ENCODE measurements at places on chromosomes 6 and 20.
A peak's percentile ranks its signal among the peaks of the same experiment; 100 is the strongest.

- no peak for DNase-seq
Measured at GRCh38 chr6:44662461-44663121, 275.1 kb downstream of the CDC5L start.

DNA sequence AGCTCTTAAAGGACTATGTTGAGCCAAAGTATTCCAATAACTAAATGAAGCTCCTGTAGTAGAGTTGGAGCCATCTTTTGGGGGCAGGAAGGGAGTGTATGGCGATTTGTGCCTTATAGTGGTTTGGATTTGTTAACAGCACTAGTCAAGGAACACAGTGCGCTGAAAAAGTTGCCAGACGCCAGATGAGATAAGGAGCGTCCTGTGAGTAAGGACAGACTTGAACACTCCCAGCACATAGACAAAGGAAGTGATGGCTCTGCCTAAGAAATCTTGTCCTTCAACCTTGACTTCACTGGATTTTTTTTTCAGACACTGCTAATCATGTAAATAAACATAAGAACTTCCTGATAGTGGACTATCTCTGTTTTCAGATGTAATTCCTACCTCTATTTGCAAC, 136.9 kb downstream of the TRMT11 start:
- no peak for DNase-seq

- no peak for DNase-seq
Measured at GRCh38 chr6:158763434-158764182, 55.6 kb downstream of the EZR start.

DNA sequence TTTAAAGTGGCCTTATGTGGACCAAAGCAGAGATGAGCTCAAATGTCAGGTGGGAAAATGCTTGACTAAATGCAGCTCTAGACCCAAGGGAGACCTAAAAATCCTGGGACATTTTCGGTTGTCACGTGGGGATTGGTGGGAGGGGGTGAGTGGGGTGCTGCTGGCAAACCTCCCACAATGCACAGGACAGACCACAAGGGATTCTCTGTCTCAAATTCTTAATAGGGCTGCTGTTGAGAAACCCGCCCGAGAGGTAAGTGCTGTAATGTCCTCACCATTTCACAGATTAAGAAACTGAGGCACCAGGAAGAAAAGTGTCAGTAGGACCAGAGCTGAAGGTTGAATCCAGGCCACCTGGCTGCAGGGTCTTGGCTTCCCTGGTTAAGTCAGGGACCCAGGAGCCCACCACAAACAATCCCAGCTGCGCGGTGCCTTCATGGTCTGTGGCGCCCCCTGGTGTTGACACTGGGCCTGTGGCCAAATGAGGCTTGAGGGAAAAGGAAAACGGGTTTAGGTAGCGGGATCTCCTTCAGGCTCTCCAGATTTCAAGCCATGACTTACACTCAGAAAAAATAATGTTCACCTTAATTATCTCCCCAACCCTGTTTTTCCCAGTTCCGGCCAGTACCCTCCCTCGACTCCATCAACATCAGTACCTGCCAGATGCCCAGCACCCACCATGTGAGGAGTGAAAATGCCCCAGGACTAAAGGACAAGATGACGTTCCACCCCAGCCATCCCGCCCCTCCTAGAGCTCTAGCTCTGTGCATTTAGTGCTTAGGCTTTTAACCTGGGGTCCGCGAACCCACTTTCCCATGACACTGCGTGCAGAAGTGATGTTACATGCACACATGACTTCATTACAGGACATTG, 7.2 kb downstream of the HLA-G start:
- peak; percentile 32 for DNase-seq

- no peak for DNase-seq
Measured at GRCh38 chr6:13302751-13303667, 25.3 kb downstream of the TBC1D7 start.

DNA sequence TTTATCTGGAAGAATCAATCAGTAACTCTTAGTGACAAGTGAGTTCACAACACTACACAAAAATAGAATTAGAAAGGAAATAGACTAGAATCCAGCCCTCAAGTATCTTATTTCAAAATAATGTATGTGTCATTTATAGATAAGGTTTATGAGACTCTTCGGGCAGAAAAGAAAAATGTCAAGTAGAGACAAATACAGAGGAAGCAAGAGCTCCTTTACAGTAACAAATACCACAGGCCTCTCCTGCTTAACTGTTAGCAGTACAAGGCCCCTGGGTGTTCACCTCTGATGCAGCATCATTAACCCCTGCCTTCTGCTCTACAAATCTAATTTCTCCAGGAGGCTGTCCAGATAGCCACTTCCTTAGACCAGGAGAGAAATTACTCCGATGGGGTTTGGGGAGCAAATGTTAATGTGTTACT, 76.7 kb downstream of the UBE3D start:
- no peak for DNase-seq

DNA sequence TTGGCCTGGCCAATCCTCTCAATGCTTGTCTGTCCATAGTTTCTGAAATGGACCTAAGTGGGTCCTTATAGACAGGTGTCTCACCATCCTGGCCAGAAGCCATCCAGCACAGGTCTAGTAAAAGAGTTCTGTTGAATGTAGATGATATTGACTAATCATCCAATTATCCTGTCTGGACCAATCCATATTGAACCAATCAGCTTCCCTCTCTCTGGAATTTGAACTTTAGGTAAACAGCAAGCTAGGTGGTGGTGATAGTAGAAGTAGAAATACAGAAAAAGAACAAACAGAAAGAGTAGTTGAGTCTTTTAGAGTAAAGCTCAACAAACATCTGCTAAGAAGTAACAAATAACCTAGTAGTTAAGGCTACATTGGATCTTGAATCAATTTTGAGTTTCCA, 9.5 kb upstream of the PNRC1 start:
- DNase-seq = no peak

GRCh38 chr6:51463321-51463720, 624.1 kb downstream of the PKHD1 start:
- no peak for DNase-seq

DNA sequence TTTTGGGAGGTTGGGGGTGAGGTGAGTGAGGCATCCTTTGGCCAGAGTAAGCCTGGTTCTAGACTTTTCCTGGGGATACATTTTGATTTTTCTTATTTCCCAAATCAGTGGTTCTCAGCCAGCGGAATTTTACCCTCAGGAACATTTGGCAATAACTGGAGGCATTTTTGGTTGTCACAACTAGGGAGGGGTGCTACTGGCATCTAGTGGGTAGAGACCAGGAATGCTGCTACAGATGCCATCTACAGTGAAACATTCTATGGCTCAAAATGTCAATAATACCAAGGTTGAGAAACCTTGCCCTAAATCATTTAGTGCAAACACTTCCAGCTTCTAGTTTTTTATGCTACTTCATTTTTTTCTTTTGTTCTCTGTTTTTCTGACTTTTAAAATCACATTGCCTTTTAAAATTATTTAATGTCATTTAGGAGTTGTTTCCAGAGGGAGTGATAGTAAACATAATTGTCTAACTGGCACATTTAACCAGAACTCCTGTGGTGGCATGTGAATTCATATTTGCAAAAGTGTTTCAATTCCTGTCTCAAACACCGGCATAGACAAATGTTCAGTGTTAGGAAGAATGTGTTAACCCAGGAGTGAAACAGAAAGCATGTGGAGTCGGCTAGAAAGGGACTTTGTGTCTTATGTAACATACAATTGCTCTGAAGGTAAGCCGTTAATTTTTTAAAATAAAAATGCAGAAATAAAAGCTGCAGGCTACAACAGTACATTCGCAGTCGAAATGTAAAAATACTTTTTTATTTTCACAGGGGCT, 59.0 kb downstream of the QRSL1 start:
- no peak for DNase-seq

DNA sequence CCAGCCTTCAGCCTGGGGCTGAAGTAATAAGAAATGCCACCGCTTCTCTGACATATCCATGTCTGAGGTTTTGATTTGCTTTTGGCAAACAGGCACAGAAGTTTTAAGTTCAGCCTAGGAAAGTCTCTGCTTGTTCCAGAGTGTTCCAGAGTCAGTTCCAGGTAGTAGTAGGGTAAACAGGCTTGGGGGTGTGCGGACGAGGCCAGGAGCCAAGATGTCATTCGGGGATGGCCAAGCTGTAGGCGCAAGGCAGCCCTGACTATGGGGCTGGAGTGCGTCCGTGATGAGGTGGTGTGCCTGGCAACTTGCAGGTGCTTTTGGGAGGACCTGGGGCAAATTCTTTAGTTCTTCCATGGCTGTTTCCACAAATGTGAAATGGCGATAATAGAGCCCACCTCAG, 60.3 kb downstream of the IRF4 start:
- DNase-seq = no peak

DNA sequence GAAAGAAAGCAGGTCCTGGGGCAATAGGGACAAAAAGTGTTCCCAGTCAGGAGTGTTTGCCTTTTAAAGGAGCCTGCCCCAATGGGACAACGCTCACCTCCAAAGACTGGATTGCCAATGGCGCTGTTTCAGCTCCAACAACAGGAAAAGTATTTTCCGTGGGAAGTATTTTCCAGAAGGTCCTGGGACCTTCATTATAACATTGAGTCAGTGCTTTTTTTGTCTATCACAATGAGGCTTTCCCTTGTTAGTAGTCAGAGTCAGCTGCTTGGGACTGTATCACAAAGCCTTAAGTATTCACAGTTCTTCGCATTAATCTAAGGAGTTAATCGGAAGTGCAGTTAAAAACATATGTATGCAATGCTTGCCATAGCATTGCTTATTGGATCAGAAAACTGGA, 17.3 kb downstream of the TRAF3IP2 start:
- DNase-seq = no peak

GRCh38 chr6:51790946-51791345, 296.5 kb downstream of the PKHD1 start:
- DNase-seq = no peak

DNA sequence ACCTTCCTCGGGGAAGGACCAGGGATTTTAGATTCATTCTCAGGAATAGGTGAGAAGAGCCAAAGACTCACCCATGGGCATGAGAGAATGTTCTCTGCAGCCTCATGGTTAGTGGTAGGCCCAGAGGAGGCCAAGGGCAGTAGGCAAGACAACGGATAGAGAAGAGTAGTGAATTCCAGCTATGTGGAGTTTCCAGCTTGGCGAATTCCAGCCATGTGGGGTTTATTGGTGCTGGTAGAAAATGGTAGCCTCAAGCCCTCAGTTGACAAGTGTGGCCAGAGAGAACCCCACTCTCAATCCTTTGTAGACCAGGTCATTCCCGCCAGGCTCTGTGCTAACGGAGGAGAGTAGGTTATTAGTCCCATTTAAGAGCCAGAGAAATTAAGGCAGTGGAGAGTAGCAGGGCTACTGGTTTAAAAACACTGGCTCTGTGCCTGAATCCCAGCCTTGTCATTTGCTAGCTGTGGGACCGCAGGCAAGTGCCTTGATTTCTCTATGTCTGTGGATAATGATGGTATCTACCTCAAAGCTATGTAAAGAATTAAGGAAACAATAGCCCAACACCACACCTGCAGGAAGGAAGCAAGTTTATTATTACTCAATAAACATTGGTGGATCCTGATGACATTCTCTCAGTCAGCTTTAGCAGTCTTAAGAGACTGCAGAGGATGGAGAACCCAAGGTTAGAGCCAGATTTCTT, 2.0 kb upstream of the SLC9A8 start:
- DNase-seq = no peak

- no peak for DNase-seq
Measured at GRCh38 chr20:1119128-1119505, 715 bp downstream of the PSMF1 start.

GRCh38 chr6:127456465-127456864, 2.7 kb downstream of the KIAA0408 start:
- DNase-seq = no peak

DNA sequence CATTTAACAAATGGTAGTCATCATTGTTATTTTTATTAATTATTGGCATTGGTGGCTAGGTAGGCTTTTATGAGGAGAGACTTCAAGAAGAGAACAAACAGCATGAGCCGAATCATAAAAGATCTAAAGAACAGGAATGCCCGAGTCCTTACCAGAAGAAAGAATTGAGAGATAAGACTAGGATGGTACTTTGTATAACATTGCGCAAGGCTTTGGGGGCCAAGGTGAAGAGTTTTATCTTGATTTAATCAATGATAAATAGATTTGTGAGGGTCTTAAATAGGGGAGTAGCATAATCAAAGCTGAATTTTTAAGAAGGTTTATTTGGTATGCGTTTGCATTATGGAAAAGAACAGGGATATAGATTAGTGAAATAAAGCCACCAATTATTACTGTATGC, 15.4 kb downstream of the CDC40 start:
- DNase-seq = no peak

DNA sequence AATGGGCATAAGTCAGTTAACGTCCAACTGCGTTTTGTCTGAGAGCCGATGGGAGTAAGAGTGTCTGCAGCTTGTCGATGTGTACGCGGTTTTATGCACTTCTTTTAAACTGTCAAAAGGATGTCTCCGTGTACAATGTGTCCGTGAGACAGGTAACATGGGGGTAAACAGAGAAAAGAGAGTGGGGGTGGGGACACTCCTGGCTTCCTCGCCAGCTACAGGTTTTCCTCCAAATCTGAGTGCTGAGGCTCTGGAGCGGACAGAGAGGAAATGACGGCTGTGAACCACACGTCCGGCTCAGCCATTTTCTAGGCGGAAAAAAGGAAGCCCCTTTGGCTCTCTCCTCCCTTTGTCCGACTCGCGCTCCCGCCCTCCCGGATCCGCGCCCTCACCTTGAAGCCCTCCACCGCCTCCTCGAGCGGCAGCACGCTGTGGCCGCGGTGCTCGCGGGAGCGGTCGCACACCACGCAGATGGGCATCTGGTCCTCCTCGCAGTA, 916 bp downstream of the TRIM27 start:
- peak; percentile 19 for DNase-seq

- no peak for DNase-seq
Measured at GRCh38 chr6:305371-306206, 13.3 kb downstream of the DUSP22 start.

DNA sequence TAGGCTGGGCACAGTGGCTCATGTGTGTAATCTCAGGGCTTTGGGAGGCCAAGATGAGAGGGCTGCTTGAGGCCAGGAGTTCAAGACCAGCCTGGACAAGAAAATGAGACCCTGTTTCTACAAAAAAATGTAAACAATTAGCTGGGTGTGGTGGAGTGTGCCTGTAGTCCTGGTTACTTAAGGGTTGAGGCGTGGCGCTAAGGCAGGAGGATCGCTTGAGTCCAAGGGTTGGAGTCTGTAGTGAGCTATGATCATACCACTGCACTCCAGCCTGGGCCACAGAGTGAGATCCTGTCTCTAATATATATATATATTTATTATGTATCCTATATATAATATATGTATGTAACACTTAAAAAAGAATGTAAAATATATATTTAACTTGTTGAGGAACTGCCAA, 7.9 kb upstream of the ABRACL start:
- no peak for DNase-seq

All from activated CD8-positive, alpha-beta memory T cell treated with anti-CD3 and anti-CD28 coated beads for 4 hours (primary cell).